Hematopoietic multipotent progenitor cell treated with erythropoietin and hydrocortisone succinate and interleukin-3 and kit ligand, for 6 days (in vitro differentiated cells): ENCODE measurements at places on chromosomes 1 and 21.

DNA sequence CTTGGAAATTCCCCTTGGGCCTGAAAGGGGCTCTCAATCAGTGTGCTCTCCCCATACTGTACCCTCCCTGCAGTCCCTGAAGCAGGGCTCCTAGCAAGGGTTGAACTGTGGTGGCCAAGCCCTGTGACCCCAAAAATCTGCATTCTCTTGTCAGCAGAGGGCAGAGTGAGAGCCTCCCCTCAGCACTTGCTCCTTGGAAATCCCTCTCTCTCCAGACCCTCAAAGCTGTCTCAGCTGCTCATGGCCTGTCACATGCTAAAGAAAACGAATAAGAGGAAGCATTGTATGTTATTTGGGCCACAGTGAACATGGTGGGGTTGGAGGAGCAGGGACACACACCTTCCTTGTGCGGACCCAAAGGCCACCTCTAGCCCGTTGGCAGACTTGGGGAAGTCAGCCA lies 47.2 kb upstream of the SYNC start:
- peak; percentile 54 for DNase-seq

GRCh38 chr1:205672395-205672889 lies 7.9 kb downstream of the SLC45A3 start:
- DNase-seq, result no peak

GRCh38 chr1:29516063-29516820 lies 279.9 kb downstream of the PTPRU start:
- DNase-seq, result no peak

GRCh38 chr1:233122779-233123178 lies 172.4 kb downstream of the NTPCR start:
- no peak for DNase-seq

DNA sequence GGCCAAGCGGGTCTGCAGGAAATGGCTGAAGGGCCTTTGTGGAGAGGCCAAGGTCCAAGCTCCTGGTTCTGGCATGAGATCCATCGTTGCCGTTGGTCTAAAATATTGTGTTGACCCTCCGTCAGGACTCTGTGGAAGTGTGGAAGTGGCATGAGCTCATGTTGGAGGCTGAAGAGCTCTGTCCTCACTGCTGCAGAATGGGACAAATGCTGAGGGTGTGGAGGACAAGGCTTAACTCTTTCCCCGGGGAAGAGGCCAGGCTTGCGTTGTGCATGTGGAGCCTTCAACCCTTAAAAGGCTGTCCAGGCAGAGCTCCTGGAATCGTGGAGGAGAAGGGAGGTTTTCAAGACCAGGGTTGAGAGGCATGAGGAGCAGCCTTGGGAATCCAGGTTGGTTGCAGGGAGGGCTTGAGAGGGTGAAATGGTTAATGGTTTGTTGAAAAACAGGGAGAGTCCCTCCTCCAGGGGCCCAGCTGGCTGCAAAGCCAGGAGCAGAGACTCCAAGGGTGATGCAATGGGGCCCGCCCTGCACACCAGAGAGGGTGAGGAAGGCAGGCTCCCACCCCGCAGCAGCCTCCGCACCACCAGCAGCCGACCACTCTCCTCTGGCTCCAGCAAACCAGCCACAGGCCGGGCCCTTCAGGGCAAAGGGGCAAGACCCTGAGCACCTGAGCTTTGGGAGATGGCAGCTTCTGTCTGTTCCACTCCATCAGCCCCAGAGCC lies 6.7 kb upstream of the AHCYL1 start:
- DNase-seq, result no peak

GRCh38 chr1:19507516-19507915 lies 22.2 kb upstream of the CAPZB start:
- no peak for DNase-seq

- no peak for DNase-seq
Measured at GRCh38 chr1:58713841-58714240, 14.0 kb upstream of the MYSM1 start.

DNA sequence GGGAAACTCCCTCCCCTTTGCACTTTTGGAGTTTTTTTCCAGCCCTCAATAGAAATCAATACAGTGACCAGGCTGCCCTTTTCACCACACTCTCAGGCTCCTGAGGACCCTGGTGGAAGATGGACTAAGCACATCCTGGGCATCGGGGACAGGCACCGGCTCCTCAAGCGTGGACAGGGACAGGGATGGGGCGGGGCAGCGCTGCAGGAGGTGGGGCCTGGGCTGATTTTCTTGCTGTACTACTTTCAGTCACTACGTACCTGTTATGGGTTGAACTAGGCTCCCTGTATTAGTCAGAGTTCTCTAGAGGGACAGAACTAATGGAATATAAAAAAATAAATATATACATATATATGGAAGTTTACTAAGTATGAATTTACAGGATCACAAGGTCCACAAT lies 2.5 kb downstream of the MX2 start:
- no peak for DNase-seq

GRCh38 chr1:245225322-245226202 lies 70.8 kb downstream of the KIF26B start:
- no peak for DNase-seq

- no peak for DNase-seq
Measured at GRCh38 chr21:39084979-39085729, 98.1 kb downstream of the PSMG1 start.

GRCh38 chr1:29912425-29912824 lies 676.1 kb downstream of the PTPRU start:
- DNase-seq, result peak; percentile 37

DNA sequence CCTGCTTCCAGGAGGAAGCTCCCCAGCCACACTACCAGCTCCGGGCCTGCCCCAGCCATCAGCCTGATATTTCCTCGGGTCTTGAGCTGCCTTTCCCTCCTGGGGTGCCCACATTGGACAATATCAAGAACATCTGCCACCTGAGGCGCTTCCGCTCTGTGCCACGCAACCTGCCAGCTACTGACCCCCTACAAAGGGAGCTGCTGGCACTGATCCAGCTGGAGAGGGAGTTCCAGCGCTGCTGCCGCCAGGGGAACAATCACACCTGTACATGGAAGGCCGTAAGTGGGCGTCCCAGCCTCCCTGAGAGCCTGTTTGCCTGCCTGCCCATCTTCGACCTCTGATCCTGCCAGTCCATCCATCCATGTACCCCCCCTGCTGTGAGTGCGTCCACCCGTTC lies 3.6 kb downstream of the ECM1 start:
- DNase-seq, result no peak

- no peak for DNase-seq
Measured at GRCh38 chr1:15406614-15407559, 2.8 kb upstream of the EFHD2 start.

DNA sequence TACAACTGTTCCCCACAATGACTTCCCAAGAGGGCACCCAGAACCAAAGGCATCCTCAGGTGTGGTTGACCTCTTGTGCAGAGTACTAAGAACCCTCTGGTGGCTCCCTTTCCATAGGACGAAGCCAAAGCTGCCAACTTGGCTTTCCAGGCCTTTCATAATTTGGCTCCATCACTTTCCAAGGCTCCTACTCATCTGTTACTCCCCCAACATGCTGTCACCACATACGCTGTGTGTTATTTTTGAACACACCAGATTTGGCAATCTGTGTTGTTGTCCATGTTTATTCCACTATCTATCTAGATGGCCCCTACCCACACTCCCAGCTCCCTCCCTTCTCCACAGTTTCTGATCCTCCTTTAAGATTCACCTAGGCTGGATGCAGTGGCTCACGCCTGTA lies 10.2 kb upstream of the NKAIN1 start:
- no peak for DNase-seq

DNA sequence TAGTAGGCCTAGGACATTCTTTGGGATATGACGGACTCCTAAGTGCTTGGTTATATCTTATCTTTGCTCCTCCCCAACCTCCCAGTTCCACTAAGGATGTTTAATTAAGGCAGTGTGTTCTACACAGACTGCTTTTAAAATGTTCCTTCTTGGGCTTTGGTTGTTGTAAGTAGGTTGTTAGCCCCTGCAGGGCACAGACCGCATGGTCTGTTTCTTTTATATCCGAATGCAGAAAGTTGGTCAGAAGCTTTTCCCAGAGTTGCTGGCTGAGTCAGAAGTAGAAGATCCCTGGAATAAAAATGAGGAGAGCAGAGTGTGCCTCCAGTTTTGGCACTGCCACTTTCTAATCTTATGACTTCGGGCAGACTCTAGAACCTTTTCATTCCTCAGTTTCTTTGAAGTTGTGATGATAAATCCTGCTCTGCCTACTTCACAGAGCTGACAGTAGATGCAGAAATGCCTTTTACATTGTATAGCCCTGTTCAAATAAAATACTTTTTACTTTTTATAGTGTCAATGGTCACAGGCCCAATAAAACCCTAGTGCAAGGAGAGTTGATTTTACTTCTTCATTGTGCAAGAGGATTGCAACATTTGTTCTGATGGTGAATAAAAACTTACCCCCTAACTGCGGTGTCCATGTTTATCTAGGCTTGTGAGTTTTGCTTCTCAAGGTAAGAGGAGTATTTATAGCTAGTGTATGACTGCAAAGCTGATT lies 18.4 kb downstream of the FMN2 start:
- DNase-seq, result no peak

GRCh38 chr1:233470741-233471499 lies 143.0 kb upstream of the KCNK1 start:
- DNase-seq, result no peak

DNA sequence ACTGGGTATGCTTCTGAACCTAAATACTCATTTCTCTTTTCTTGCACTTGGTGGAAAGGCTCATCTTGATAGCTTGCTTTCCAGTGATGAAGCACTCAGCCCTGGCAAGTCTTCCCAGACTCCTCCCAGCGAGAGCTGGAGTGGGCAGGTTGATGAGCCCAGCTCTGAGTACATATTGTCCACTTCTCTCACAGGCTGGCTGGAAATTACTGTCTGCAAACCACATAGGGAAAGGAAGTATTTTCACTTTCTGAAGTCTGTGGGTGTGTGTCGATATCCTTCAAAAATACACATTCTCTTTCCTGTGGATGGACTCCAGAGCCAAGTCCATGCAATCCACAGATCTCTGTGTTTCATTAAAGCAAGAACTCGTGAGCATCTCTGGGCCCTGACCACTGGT lies 38.7 kb upstream of the CNTN2 start:
- DNase-seq, result no peak

GRCh38 chr1:11039351-11040104 lies 7.5 kb downstream of the MASP2 start:
- no peak for DNase-seq

DNA sequence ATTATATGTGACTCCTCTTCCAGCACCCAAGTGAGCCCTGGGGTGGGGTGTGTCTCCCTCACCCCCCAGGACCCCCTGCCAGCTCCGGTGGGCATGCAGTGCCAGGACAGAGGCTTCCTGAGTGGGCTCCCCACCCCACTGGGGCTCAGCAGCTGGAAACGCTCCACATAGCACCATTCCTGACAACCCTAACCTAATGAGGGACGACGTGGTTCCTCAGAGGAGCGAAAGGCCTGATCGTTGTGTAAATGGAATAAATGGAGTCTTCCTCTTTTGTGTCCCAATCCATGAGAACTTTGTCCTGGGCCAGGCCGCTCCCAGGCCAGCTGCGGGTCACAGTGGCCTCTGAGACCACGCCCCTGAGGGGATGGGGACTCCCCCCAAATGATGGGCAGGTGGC lies 1.8 kb upstream of the TSPEAR start:
- no peak for DNase-seq

DNA sequence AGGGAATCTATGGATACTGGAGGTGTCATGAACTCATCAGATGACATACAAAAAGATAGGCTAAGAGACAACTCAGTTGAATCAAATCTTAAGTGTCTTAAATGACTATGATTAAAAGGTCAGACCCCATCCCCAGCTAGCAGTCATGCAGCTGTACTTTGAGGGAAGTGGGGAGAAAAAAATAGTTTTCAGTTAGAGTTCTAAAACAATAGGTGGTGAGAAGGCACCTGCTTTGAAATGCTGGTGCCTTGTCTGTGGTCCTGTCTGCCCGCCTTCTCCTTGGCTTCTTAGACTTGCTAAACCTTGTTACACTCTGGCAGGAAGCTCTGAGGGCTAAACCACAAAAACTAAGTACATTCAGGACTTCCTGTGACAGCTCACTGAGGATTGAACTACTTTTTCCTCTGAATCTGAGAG lies 15.3 kb downstream of the CD2 start:
- DNase-seq, result peak; percentile 69

GRCh38 chr1:222754366-222755139 lies 17.6 kb downstream of the FAM177B start:
- DNase-seq, result peak; percentile 14

DNA sequence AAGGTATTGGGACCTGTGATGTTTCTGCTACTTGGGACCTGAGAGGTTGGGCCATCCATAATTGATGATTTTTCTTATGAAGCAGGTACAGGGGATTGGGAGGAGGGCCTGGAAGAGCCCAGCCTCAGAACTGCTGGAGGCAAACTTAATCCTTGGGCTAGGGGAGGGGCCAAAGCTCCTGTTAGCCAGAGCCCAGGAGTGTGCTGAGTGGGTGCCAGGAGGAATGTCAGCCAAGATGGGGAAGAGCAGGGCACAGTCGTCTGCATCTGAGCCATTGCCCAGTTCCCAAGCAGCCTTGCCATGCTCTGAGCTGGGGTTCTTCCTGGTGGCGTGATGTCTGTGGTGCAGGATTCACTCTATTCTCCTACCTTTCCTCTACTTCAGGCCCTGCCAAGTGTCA lies 5.8 kb downstream of the MAPKAPK2 start:
- no peak for DNase-seq

- no peak for DNase-seq
Measured at GRCh38 chr1:92408825-92409224, 77.9 kb downstream of the GFI1 start.

DNA sequence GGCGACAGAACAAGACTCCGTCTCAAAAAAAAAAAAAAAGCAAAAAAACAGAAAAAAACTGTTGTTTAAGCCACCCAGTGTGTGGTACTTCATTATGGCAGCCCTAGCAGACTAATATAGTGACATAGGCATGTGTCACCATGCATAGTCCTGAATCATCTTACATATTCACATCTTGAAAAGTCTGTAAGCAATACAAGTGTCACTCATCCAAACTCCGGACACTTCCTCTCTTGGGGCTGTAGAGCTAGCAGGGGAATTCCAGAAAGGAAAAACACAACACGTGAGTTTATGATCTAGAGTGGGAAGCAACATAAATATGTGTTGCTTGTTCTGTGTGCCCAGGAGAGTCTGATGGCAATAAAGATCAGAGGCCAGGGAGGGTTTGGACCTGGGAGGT lies 81.6 kb upstream of the KCNE2 start:
- no peak for DNase-seq

- DNase-seq, result peak; percentile 13
Measured at GRCh38 chr21:37338671-37339551, 27.7 kb upstream of the DYRK1A start.

GRCh38 chr21:36424592-36424991 lies 39.4 kb downstream of the CHAF1B start:
- no peak for DNase-seq

- DNase-seq, result no peak
Measured at GRCh38 chr1:5913876-5914275, 78.3 kb downstream of the NPHP4 start.

- DNase-seq, result no peak
Measured at GRCh38 chr1:75208862-75209261, 74.7 kb downstream of the LHX8 start.

- no peak for DNase-seq
Measured at GRCh38 chr1:53734650-53735211, 4.2 kb downstream of the GLIS1 start.

- peak; percentile 72 for DNase-seq
Measured at GRCh38 chr1:42937141-42937696, 21.4 kb downstream of the SLC2A1 start.
